Stimulated activated CD8-positive, alpha-beta memory T cell treated with anti-CD3 and anti-CD28 coated beads, Interleukin-15, amount 100 ng/mL, for 4 hours (primary cell): ENCODE measurements at places on chromosomes 3 and 15.

GRCh38 chr3:127738192-127738840 is 65.6 kb downstream of the ABTB1 start:
- no peak for DNase-seq

GRCh38 chr3:184361532-184361931 is at the start of the genes CLCN2 and POLR2H:
Gene CLCN2 (minus strand): TSS chr3:184361605. CDS start chr3:184361479, 126 bp downstream.
Gene POLR2H (plus strand): TSS chr3:184361710. CDS start chr3:184363493, 1,783 bp downstream.
- peak; percentile 22 for DNase-seq

- DNase-seq = no peak
Observed at GRCh38 chr3:24683090-24683489, 188.4 kb upstream of the THRB start.

- no peak for DNase-seq
Observed at GRCh38 chr3:68793759-68794701, 138.3 kb downstream of the TAFA4 start.

GRCh38 chr15:44971036-44971435 is 14.5 kb downstream of the TERB2 start:
- DNase-seq = no peak

DNA sequence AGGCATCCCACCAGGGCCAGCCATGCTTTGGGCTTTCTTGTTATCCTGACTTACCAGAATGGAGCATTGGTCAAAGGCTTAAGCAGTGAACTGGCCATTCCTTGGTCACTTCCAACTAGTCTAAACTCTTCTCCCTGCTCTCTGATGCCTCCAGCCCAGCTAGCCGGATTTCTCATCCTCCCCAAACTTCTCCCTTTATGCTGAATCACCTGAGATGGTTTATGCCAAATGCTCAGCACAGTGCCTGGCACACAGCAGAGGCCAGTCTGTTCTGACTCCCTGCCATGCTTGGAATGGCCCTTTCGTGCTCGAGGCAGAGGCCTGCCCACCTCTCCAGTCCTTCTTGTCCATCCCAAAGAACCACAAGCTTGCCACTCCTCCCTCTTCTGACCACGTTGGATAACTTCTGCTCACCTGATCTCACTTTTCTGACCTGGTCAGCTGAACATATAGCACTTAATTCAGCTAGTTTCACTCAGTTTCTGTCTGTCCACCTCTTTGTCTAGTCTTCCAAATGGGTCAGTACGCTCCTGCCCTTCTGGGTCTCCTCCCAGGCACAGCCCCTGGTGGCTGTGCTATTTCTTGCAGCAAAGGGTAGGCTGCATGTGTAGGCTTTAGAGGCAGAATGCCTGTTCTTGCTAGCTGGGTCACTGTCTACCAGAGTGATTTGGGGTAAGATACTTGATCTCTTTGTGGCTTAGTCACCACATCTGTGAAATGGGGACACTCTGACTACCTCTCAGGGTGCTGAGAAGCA is 2.2 kb upstream of the RBP1 start:
- no peak for DNase-seq

GRCh38 chr3:73502609-73503583 is 121.8 kb downstream of the PDZRN3 start:
- no peak for DNase-seq

DNA sequence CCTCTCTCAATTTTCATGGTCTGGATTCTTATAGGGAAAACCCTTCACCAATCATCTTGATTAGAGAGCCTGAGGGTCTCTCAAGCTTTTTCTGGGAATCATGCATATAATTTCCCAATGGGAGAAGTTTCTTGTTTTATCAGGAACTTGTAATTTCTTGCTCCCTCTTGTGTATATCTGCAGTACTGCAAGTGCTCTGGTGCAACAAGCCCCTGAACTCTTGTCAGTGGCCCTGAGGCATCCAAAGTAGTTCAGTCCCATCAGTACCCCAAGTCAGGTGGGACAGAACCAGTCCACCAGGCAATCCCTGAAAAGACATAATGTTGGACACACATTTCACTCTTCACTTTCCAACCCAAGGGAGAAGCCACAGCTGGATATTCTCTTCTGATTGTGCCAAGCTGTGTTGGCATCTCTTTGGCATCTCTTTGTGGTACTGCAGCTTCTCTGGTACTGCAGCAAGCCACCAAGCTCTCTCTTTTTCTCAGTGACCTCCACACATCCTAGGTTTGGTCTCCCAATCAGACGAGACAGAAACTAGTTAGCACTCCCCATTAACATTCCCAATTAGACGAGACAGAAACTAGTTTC is 214.5 kb downstream of the ZIC4 start:
- no peak for DNase-seq

DNA sequence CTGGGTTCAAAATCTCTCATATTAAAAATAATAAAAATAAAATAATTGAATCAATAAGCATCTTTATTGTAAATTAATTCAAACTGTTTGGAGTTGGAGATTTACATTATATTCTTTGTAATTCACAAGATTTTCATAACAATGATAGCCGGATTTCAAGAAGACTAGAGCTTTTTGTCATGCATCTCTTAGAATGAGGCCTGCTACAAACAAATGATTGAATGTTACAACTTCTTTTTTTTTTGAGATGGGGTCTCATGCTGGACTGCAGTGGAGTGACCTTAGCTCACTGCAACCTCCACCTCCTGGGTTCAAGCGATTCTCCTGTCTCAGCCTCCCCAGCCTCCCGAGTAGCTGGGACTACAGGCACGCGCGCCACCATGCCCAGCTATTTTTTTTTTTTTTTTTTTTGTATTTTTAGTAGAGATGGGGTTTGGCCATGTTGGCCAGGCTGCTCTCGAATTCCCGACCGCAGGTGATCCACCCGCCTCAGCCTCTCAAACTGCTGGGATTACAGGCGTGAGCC is 3.5 kb downstream of the SLTM start:
- no peak for DNase-seq

DNA sequence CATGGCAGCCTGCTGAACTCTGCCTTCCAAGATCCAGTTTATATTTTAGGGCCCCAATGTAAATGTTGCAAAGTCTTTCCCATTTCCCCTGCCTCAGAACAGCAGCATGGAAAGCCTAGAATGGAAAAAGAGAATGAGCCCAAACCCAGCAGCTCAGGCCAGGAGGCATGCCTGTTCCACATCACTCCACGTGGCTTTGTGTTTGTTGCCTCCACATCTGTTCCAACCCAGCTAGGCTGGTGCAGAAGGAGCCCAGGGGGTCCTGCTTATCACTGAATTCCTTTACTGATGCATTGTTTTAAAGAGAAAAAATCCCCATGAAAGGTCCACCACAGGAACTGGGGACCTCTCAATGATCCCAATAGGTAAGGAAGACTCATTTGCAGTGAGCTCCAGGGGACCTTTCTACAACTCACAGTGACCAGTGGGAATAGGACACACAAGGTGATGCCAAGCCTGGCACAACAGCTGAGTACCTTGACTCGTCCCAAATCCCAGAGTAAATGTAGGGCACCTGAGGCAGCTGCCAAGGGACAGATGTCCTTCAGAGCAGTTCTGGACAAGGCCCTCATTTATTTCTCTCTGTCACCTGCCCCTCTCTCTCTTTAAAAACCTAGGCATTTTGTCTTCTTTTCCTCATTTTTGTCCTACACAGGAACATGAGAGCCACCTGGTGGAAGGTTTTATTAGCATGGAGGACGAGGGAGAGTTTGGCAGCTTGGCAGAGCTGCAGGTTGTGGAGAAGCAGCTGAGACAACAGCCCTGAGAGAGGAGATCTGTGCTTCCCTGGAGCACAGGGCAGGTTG is 41.7 kb upstream of the ADAMTS17 start:
- no peak for DNase-seq

- DNase-seq = no peak
Observed at GRCh38 chr3:45480218-45480617, 91.8 kb downstream of the LARS2 start.

- no peak for DNase-seq
Observed at GRCh38 chr3:160697637-160698380, 20.8 kb downstream of the ARL14 start.

DNA sequence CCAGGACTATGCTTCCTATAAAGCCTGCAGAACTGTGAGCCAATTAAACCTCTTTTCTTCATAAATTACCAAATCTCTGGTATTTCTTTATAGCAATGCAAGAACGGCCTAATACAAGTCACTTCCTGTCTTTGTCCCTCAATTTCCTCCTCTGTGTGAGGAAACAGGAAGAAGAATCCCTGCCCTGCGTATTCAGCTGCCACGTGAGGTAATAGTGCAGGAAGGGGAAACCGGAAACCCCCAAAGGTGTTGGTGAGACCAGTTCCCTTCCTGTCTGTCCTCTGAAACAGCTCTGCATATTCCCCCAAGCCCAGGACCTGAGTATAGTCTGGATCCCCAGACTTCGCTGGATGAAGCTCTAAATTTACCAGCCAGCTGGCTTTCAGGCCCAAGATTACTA is 18.1 kb upstream of the PTPN23 start:
- no peak for DNase-seq
